ENCODE measurements at places on chromosomes 16 and 17. TPM values are rescaled to one million over a fixed set of nuclear protein-coding genes. Genes with fewer than 3 reads are reported as not detected.

- no peak for DNase-seq
- H3K4me1 ChIP-seq, result peaks cover 19% of the 10 kb centered on the region
- H3K27me3 ChIP-seq, result peaks cover 56% of the 10 kb centered on the region
- no peaks in the 10 kb centered on the region for H3K36me3 ChIP-seq
Observed at GRCh38 chr17:74635418-74635817, 11.9 kb upstream of the CD300E start.

Gene ACSM5
- total RNA-seq, result not detected

GRCh38 chr16:35207059-35207999 is 1747.9 kb downstream of the TP53TG3F start:
- no peak overlapping the region for H3K4me3 ChIP-seq
- no peaks in the 10 kb centered on the region for H3K36me3 ChIP-seq
- no peak overlapping the region for H3K27ac ChIP-seq
- no peak for DNase-seq

Gene CRHR1
- not detected for total RNA-seq

Gene FXR2
- total RNA-seq, result 37.0 TPM

- DNase-seq, result peak; percentile 14
- no peak overlapping the region for H3K4me3 ChIP-seq
- peaks cover 15% of the 10 kb centered on the region for H3K36me3 ChIP-seq
- no peaks in the 10 kb centered on the region for H3K27me3 ChIP-seq
- no peak overlapping the region for H3K27ac ChIP-seq
Observed at GRCh38 chr17:64202683-64203344, 60.2 kb downstream of the TEX2 start.

Gene RAP1GAP2
- total RNA-seq, result not detected

- no peak overlapping the region for H3K27ac ChIP-seq
- DNase-seq, result no peak
- peaks cover 1% of the 10 kb centered on the region for H3K4me1 ChIP-seq
Observed at GRCh38 chr17:60496041-60496440, 30.0 kb downstream of the APPBP2 start.

DNA sequence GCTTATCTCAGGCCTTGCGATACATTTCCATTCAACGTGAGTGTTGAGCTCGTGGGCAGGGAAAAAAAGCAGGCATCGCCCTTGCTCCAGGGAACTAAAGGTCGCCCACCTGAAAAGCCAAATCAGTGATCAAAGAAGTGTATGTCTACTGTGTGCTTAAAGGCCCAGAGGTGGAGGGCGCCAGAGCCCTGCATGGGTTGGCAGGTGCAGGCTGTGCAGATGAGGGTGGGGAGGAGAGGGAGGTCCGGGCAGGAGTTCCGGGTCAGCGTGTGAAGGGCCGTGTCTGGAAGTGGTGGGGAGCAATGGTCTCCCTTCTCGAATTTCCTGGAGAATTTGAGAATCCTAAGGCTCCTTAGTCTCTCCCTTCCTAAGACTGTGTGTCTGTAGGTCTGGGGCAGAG is 7.2 kb downstream of the ADAM11 start:
- H3K4me3 ChIP-seq, result no peak overlapping the region
- H3K27ac ChIP-seq, result no peak overlapping the region
- peaks cover 47% of the 10 kb centered on the region for H3K27me3 ChIP-seq
- no peaks in the 10 kb centered on the region for H3K36me3 ChIP-seq

- H3K27me3 ChIP-seq, result peaks cover 7% of the 10 kb centered on the region
- H3K4me1 ChIP-seq, result peaks cover 36% of the 10 kb centered on the region
Observed at GRCh38 chr17:3796110-3796821, 4.7 kb downstream of the ITGAE start.

- peaks cover 50% of the 10 kb centered on the region for H3K36me3 ChIP-seq
- no peak for DNase-seq
- H3K27ac ChIP-seq, result peak overlapping the region; percentile 6
- no peaks in the 10 kb centered on the region for H3K27me3 ChIP-seq
- H3K4me1 ChIP-seq, result peaks cover 86% of the 10 kb centered on the region
Observed at GRCh38 chr17:46175891-46176290, 17.3 kb downstream of the KANSL1 start.

GRCh38 chr17:39563476-39563875 is 44.2 kb downstream of the NEUROD2 start:
- H3K4me3 ChIP-seq, result no peak overlapping the region

DNA sequence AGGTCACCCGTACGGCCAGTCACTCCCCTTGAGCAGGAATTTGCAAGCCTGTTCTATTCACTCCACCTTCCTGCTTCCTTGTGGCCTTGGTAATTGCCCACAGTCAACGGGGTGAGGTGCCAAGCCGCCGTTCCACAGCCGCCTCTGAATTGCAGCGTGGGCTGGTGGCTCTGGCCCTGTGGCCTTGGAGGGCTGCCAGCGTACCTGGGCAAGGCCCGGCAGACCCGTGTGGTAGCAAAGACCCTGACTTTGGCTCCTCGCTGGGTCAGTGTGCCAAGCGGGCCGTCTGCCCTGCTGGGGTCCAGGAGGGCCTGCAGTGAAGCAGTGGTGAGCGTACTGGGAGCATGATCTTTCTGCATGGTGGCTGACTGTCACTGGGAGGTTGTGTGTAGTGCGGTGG is 3.6 kb downstream of the BANP start:
- peak overlapping the region; percentile 98 for H3K27ac ChIP-seq
- peaks cover 27% of the 10 kb centered on the region for H3K36me3 ChIP-seq
- no peaks in the 10 kb centered on the region for H3K27me3 ChIP-seq
- H3K4me1 ChIP-seq, result peaks cover 74% of the 10 kb centered on the region

GRCh38 chr16:66369055-66369592 is 2.6 kb downstream of the CDH5 start:
- no peak overlapping the region for H3K4me3 ChIP-seq
- H3K4me1 ChIP-seq, result peaks cover 2% of the 10 kb centered on the region
- H3K27ac ChIP-seq, result no peak overlapping the region
- H3K27me3 ChIP-seq, result peaks cover 17% of the 10 kb centered on the region
- DNase-seq, result no peak
